Suprapubic skin (tissue), 4 donors: ENCODE measurements at places on chromosomes 12 and 14. TPM values are rescaled to one million over a fixed set of nuclear protein-coding genes. Genes with fewer than 3 reads are reported as not detected.

The KRT2 gene
- 1,598 TPM for total RNA-seq

The CLEC1A gene
- total RNA-seq = 0.83 TPM

The ENDOU gene
- 36.1 TPM for total RNA-seq

The MRPL51 gene
- total RNA-seq = 37.0 TPM

The B4GALNT1 gene
- total RNA-seq = 0.48 TPM

The ADAM21 gene
- not detected for total RNA-seq
